ENCODE measurements at places on chromosomes 7 and 10.

DNA sequence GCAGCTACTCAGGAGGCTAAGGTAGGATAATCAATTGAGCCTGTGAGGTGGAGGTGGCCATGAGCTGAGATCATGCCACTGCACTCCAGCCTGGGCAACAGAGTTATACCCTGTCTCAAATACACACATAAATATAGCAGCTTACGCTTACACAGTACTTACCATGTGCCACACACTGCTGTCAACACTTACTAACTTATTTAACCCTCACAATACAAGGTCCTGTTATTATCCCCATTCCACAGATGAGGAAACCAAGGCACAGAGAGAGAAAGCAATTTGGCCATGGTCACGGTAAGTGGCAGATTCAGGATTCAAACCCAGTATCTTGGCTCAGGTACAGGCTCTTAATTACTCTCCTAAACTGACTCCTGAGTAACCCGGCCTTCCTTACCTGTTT lies 19.1 kb downstream of the DLG5 start:
- no peak for DNase-seq

- no peak for DNase-seq
Measured at GRCh38 chr7:87517891-87518290, 42.4 kb upstream of the ABCB4 start.

- peak; percentile 43 for DNase-seq
Measured at GRCh38 chr7:66617295-66617694, 11.4 kb upstream of the KCTD7 start.

GRCh38 chr7:143299840-143300239 lies 11.7 kb downstream of the CASP2 start:
- no peak for DNase-seq

DNA sequence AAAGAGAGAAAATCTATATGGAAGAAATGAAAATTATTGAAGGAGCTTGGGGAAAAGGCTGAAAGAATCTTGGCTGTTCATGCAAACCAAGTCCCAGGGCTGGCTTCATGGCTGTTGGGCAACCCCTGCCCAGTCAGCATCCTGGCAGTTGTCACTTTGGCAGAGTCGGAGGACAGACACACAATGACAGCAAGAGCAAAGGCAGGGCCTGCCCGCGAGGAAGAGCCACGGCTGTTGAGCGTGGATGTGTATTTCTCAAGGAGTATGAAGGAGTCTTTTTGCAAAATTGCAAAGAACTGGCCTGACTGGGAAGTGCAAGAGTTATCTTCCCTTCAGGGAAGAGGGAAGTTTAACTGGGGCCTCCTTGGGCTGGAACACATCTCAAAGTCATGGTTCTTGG lies 11.7 kb downstream of the PTPRE start:
- DNase-seq = no peak

GRCh38 chr7:45982907-45983719 lies 62.0 kb upstream of the IGFBP3 start:
- DNase-seq = no peak

DNA sequence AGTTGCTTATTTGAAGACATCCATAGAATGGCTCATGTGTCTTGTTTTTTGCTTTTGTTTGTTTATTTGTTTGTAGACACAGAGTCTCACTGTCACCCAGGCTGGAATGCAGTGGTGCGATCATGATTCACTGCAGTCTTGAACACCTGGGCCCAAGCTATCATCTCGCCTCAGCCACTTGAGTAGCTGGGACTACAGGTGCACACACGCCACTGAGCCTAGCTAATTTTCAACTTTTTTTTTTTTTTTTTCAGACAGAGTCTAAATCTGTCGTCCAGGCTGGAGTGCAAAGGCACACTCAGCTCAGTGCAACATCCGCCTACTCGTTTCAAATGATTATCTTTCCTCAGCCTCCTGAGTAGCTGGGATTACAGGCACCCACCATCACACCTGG lies 83.3 kb upstream of the KLF6 start:
- no peak for DNase-seq

Measured in HCEC 1CT (cell line).